ENCODE measurements at places on chromosomes 2 and 18.

DNA sequence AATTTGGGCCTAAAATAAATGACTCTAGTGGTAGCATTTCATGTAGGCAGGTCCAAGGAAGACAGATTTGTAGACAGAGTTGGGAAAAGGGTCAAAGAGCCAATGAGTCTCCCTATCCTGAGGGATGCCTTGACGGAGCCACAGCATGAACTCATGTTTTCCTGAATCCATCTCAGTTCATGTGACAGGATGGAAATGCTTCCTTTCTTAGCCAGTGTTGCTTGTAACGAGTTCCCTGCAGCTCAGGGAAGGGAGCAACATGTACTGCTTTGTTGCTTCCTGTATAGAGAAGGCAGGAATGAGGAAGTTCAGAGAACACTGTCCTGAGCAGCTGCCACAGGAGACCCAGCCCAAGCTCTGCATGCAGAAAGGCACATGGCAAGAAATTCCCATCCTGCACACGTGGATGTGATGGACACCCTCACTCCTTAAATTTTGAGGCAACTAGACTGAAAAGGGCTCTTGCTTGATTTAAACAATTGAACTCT is 27.9 kb downstream of the TMEM17 start:
- no peak for DNase-seq

DNA sequence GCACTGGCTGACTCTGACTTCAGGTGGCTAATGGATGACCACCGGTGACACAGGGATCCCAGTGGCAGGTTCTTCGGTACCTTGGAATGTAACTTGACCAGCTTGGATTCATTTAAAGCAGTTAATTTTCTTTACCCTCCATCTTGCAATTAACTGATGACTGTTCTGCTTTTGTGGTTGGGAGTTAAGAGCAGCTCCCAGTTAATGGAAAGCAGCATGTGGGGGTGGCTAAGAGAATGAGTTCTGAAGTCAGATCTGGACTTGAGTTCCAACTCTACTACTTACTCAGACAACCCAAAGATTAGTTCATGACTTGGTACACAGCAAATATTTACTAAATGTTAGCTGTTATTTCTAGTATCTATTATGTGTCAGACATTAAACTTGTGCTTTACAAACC is 58.5 kb downstream of the FAM228A start:
- DNase-seq, result no peak

GRCh38 chr2:144421606-144422510 is 98.1 kb downstream of the ZEB2 start:
- no peak for DNase-seq

DNA sequence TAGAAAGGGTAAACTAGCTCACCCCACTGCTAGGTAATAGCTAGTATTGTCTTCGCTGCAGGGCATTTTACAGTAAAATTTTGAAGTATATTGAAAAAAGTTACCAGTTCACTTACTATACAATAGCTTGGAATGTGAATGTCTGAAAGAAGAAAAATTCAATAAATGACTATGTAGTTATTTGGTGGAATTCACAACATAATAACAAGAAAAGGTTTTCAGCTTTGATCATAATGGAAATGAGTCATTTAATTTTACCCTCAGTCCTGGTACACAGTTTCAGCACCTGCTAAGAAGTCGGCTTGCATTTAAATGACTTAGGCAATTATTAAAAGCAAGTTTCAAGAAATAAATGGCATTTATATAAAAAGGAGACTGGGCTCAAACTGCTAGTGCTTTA is 90.4 kb downstream of the NUP35 start:
- no peak for DNase-seq

GRCh38 chr2:40760071-40760666 is 308.3 kb upstream of the SLC8A1 start:
- DNase-seq, result peak; percentile 32

- no peak for DNase-seq
Observed at GRCh38 chr2:59458800-59459199, 1094.7 kb downstream of the BCL11A start.

DNA sequence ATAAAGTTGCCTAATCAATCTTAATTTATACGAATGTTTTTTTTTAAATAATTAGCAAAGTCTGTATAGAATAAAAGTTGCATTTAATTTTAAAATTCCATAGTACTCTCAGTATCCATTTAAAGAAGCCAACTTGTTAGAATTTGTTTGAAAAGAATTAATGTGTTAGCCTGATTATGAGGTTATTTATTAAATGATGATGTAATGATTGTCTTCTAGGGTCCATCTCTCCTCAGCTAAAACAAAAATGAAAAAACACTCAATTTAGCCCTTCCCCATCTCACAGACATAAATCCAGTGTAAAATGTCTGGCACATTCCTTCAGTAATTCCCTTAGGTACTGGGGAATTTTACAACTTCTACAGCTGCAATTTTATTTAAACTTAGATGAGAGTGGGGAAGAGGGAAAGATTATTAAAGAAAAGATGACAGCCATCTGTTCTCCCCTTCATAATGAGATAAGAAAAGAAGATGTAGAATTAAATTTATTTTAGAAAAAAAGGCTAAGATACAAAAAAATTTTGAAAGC is 68.6 kb downstream of the BARD1 start:
- no peak for DNase-seq

DNA sequence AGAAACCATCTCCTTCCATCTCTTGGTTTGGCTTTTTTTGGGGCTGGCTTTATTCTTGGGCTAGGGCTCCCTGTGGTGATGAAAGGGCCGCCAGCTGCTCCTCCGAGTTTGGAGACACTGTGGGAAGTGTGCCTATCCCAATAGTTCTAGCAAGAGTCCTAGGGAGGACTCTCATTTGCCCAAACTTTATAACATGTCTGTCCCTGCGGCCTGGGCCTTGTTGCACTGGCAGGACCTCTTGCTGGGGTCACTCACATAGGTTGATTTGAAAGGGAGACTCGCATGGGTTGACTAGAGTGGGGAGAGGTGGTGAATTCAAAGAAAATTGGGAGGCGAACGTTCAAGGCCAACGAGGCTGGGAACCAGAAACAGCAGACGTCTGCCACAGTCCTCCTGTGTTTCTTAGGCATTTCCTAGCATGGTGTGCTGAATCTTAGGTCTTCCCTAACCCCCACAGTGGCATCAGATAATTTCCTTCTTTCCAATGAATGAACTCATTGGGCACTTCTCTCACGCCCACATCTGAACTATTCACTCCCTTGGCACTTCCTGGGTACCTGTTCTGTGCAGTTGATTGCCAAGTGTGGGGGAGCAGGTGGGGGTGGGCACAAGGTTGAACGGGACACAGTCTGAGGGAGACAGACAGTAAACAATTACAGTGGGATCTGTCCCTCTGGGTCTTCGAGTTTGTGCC is 26.8 kb downstream of the NIFK start:
- DNase-seq, result no peak

DNA sequence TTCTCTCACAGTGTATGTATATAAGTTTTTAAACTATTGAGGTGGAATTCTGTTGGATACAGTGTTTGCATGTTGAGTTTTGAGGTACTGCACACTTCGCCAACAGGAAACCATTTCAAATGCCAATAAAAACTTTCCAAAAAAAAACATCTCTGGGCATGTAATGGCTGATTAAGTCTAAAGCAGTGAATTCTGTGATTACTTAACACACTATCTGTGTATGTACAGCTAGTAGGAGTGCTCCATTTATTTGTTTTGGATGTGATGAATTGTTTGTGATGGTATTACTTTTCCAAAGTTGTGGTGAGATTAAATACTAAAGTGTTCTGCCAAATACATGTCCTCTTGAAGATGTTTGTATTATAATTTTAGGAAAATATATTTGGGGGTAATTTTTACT is 31.1 kb downstream of the MMADHC start:
- no peak for DNase-seq

GRCh38 chr18:59697236-59697932 is at the start of gene CCBE1:
TSS of gene CCBE1 (minus strand) at chr18:59697423.
- DNase-seq, result no peak

- no peak for DNase-seq
Observed at GRCh38 chr2:171487803-171488259, 34.4 kb upstream of the CYBRD1 start.

GRCh38 chr18:57831597-57832377 is 28.7 kb upstream of the ATP8B1 start:
- no peak for DNase-seq

DNA sequence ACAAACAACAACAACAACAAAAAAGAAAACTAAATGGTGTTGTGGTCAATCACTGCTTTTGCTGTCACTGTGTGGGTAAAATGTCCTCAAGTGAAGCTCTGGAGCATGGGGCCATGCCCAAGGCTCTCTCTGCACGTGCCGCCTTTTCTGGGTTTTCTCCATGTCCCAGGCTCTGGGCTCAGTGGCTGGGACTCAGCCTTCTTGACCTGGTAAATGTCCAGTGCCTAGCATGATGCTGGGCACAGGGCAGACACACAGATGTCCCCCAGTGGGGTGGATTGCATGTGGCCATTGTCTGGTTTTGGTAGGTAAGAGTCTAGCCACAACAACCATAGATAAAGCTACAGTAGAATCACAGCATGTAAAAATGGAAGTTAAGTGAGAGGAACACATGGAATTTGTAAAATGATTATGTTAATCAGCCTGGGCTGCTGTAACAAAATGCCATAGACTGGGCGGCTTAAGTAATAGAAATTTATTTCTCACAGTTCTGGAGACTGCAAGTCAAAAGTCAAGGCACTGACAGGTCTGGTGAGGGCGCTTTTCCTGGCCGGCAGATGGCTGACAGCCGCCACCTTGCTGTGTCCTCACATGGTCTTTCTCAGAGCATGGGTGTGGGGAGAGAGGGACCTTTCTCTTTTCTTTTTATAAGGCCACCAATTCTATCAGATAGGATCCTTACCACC is 174.4 kb downstream of the ACOXL start:
- DNase-seq, result no peak

DNA sequence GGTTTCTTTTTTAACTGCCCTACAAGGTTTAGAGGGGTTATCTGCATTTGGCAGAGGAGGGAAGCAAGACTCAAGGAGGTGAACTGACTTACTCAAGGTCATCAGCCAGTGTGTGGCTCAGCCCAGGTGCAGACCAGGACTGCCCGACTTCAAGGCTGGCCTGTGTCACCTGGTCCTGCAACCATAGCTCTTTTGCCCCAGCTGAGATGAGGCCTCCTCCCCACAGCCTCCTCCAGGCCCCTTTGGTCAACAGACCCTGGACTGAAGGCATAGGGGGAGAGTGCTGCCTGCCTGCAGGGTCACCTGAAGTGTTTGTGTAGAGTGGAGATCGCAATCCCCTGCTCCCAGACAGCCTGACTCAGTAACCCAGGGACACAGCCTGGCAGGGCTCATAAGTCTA is 168.5 kb upstream of the GLI2 start:
- no peak for DNase-seq

GRCh38 chr2:191544461-191545062 is 133.4 kb upstream of the NABP1 start:
- no peak for DNase-seq

- no peak for DNase-seq
Observed at GRCh38 chr2:104885119-104885782, 31.3 kb downstream of the POU3F3 start.

GRCh38 chr2:45987856-45988255 is 309.4 kb upstream of the EPAS1 start:
- DNase-seq, result no peak

- no peak for DNase-seq
Observed at GRCh38 chr18:36536426-36536825, 238.9 kb downstream of the FHOD3 start.
